CD4-positive, alpha-beta T cell treated with Interleukin-6 at 100 ng/mL for 8 hours (primary cell): ENCODE measurements at places on chromosomes 2 and 18.

GRCh38 chr18:35489913-35490490 is 7.8 kb downstream of the INO80C start:
- no peak for DNase-seq

GRCh38 chr2:65536596-65536995 is 104.2 kb upstream of the SPRED2 start:
- DNase-seq = no peak

DNA sequence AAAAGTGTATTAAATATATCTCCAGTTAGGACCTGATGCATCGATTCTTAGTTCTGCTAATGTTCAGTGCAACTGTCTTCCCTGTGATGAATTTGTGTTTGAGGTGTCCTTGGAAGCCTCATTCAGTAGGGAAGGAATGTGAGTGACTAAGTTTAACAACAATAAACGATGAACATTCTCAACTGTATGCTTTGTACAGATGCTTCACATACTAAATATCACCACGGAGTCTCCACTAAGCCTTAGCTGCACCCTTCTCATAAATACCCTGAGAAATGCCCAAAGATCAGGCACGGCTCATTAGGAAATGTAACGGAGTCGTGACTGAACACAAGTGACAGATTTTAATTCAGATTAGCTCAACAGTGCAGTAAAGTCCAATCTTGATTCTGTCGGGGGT is 24.4 kb upstream of the AGFG1 start:
- DNase-seq = no peak

DNA sequence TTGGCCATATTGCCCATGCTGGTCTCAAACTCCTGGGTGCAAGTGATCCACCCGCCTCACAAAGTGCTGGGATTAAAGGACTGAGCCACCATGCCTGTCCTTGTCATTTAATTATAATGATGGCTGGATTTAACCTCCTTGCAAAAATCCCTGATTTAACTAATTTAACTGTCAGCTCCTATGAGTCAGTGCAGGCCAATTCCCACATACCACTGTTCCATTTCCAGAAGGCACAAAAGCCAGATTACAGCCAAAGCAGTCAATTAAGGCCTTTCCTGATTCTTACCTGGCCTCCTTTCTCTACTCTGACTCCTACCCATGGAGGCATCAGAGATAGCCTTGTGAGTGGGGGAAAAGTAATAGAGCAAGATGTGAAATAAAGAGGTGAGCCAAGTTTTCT is 12.3 kb upstream of the SLC35F5 start:
- DNase-seq = no peak

GRCh38 chr2:212665948-212666347 is 127.3 kb upstream of the ERBB4 start:
- no peak for DNase-seq

DNA sequence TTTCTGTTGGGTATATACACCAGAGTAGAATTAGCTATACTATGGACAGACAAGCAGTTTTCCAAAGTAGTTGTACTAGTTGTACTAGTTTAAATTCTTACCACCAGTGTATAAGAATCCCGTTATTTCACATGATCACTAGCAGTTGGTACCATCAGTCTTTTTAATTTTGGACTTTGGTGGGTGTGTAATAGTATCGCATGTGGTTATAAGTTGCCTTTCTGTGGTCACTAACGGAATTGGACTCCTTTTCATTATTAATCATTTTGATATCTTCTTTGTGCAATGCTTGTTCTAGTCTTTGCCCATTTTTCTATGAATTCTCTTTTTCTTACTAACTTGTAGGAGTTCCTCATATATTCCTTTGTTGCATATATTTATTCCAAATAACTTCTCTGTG is 89.8 kb downstream of the ASXL2 start:
- DNase-seq = no peak

DNA sequence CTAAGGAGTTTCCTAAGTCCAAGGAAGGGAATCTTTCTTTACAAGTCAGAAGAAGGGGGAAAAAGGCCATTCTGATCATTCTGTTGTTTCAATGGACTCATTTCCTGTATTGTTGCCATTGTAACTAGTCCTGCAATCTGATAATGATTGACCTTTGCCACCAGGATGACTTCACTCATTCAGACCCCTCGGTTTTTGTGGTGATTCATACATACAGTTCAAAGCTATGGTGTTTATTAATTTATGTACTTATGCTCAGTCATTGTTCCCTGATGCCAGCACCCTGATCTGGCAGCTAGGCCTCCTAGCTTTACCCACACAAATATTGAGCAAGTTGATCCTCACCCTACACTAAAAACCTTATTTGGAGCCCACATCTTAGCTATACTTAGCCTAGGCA is 57.6 kb upstream of the ZNF519 start:
- DNase-seq = no peak

DNA sequence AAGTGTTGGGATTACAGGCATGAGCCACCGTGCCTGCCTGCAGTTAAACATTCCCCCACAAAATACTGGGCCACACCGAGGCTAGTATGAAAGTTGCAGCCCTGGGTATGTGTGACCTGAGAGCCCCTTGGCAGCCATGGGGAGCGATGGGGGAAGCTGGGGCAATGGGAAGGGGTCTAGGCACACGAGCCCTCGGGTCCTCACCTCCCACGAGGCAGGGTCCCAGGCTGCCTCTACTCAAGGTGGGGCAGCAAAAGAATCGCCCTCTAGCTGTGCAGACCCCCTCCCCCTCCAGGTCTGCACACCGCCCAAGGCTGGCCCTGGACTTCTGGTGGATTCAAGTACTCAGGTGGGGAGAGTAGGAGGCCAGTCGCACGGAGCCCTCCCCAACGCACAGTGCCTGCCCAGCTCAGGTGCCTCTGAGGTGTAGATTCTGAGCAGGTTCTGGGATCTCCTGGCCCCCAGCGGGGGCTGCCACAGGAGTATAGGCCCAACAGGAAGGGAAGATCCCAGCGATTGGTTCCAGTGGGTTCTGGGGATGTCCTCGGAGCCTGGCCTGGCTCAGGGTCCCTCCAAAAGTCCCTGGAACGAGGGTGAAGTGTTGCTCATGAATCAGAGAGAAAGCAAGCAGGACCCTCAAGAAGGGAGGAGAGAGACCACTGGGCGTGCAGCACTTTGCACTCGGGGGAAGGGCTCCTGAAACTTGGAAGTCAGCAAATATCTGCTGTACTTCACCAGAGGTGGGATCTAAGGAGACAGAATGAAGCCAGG is 2.6 kb downstream of the GPR35 start:
- no peak for DNase-seq

DNA sequence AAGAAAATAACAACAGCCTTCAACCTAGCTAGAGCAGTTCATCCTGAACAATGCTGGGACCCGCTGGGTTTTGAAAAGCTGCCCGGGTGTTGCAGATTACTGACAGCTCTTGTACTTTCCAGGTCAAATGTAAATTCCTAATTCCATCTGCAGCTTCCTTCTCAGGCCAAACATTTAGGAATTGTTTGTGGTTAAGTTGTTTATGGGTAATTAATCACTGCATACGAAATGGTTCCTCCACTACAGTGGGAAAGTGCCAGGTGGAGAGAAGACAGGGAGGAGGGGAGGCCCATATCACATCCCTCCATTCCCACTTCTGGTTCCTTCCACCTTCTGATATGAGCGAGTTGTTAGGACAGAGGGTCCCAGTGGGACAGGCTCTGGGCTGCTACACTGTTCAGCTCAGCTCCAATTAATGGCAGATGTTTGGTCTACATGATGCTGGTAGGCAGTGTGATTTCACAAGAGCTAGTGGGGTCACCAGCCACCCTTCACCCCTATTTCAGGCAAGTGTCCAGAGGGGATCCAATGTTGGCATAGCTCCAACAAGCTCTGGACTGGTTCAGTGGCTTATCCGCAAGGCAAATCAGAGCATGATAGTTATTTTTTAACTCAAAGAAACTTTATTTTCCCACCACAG is 112.9 kb upstream of the ACAA2 start:
- no peak for DNase-seq

DNA sequence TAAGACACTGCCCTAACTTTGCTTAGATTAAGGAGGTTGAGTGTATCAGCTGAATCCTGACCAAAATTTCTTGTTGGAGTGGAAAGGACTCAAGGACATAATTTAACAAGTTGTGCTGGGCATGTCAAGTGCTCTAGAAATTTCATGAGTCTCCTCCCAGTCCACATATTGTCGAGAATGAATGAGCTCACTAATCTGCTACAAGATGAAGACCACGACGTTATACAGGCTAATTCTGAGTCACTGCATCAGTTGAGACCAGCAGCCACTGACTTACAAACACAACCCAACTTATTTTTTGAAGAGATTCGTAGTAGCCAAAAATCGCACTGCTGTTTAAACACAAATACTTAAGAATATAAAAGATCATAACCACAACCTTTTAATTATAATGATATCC is 28.7 kb upstream of the SLC8A1 start:
- DNase-seq = no peak

DNA sequence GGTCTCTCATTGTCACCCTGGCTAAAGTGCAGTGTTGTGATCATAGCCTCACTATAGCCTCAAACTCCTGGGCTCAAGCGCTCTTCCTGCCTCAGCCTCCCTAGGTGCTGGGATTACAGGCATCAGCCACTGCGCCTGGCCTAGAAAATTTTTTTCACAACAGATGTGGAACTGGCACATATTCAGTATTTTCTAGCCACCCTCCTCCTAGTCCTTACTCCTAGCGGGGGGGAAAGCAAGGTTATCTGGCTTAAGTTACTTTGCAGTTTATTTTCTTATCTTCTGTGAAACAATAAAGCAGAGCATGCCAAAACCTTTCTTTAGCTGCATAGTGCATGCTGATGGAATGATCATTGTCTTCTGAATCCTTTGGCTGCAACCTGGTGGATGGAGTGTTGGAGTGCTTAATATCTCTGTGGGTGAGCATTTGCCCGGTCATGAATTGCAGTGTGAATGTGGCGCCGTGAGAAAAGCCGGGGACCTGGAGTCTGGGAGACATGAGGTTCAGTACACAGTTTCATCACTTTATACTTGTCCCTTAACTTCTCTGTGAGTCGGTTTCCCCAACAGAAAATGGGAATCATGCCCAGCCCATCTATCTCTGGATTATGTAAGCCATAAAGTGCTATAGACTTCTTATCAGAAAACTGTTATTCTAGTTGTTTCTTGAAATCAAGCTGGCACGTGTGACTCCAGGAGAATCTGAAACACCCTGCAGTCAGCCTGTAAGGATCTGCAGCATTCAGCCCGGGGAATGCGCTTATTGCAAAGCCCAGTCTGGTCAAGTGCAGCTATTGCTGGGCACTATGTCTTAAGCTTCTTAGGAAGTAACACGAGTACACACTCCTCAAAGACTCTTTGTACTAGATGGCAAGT is 38.2 kb upstream of the MAP3K20 start:
- DNase-seq = no peak

DNA sequence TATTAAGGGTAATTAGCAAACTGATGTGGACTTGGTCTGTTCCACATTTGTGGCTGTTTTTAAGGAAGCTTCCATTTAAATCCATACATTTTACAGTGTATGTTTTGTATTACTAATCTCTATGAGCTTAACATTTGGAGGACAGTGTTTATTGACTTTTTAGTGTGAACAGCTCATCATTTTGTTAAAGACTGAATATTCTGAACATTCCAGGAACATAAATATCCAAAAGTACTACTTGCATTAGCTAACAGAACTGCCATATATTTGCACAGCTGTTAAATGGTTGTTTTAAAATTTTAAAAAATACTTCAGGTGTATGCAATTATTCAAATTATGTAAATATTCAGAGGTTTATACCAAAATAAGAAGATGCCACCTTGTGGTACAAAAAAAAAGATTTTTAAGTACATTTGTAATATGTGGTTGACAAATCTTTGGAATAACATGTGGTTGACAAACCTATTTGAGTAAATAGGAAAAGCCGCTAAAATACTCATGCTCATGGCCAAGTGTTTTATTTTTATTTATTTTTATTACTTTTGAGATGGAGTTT is 439.7 kb upstream of the FANCL start:
- no peak for DNase-seq

- DNase-seq = no peak
Observed at GRCh38 chr2:79702905-79703304, 190.1 kb downstream of the CTNNA2 start.

DNA sequence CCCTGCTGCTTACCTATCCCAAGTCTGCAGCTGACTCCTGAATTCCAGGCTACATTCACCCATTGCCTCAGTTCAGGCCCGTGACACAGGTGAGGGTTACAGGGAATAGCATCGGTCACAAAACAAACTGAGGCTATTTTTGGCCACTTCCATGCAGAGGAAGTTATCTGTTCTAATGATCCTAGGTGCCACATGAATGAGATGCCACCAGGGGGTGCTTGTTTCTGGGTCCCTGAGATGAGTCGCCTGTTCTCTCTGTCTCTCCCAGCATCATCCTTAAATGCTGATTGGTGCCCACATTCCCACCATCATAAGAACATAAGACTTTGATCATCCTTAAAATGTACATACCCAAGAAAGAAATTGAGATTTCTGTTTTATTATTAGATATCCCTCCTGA is 119.0 kb upstream of the CELF4 start:
- DNase-seq = no peak

DNA sequence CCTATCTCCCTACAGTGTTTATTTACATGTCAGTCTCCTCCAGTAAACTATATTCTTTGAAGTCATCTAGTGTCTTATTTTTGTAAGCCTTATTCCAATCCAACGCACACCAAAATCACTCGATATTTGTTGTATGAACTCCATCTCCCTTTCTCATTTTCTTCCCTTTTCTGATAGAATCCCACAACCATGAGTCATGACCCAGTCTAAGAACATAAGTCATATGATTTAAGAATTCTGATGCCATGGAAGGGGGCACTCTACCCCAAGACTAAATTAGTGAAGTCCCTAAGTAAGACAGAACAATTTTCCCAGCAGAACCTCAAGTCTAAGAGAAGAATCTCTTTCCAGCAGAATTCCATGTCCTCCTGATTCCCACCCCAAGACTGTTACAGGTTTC is 5.4 kb downstream of the CHMP3 start:
- no peak for DNase-seq

- no peak for DNase-seq
Observed at GRCh38 chr2:237256887-237257286, 157.1 kb downstream of the COL6A3 start.

GRCh38 chr18:58900015-58900649 is 35.5 kb downstream of the ZNF532 start:
- DNase-seq = no peak

DNA sequence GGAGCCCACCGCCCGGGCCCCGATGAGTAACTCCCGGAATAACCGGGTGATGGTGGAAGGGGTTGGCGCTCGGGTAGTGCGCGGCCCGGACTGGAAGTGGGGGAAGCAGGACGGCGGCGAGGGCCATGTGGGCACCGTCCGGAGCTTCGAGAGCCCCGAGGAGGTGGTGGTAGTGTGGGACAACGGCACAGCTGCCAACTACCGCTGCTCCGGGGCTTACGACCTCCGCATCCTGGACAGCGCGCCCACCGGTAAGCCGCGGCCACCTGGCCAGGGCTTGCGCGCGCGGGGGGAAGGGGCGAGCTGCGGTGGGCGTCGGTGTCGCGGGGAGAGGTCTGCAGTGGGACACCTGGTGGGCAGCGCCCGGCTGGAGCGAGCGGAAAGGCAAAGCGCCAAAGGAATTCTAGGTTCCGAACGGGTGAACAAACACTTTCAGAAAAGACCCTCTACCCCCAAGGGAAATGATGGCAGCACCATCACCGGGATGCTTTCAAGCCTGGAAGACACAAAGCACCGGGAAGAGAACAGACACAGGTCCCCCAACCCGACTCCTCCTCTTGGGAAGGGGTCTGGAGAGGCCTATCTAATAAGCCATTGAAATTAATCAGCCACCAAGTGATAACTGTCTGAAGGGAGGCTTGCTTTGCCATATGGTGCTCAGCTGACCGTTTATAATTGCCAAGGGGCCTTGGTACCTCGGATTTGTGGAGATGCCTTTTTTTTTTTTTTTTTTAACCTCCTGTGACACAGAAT is 1.1 kb downstream of the MIB1 start:
- peak; percentile 5 for DNase-seq

- DNase-seq = no peak
Observed at GRCh38 chr18:58803978-58804377, 60.7 kb upstream of the ZNF532 start.
